Breast epithelium (tissue), 4 donors: ENCODE measurements at places on chromosomes 7 and 10. TPM values are rescaled to one million over a fixed set of nuclear protein-coding genes. Genes with fewer than 3 reads are reported as not detected.

DNA sequence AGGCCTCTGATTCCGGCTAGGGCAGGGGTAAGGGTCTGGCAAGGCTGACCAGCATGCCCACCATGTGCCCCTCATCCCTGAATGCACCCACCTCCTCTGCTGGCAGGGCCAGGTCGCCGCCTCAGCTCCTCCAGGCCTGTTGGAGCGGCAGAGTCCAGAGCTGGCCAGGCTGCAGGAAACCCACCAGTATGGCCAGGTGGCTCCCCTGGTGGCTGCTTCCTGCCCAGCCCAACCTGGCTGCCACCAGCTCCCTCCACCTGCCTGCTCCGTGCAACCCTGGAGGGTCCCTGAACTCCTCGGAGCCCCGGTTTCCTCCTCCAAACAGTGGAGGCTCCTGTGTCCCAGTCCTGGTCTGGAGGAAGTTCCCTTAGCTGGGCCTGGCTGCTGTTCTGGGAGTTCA, 39.6 kb downstream of the MICALL2 start:
- DNase-seq, result no peak
- peaks cover 5% of the 10 kb centered on the region for H3K4me1 ChIP-seq
- H3K27ac ChIP-seq, result no peak overlapping the region
- H3K36me3 ChIP-seq, result no peaks in the 10 kb centered on the region

DNA sequence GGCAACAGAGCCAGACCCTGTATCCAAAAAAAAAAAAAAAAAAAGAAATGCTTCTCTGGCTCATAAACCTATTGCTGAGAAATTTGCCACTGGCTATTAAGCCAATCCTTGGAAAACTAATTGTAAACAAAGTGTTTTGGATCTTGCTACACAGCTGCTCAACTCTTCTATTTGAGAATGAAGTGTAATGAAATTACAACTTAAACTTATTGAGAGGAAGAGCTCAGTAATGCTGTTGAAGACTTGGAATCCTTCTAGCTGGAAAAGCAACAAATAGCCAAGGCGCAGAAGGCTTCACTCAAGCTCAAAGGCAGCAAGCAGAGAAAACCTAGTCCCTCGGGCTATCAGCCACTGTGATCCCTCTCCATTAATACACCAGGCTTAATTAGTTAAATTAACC, 99.6 kb upstream of the ZNF438 start:
- no peaks in the 10 kb centered on the region for H3K27me3 ChIP-seq
- H3K27ac ChIP-seq, result no peak overlapping the region
- DNase-seq, result no peak
- no peak overlapping the region for H3K4me3 ChIP-seq
- H3K36me3 ChIP-seq, result no peaks in the 10 kb centered on the region
- H3K4me1 ChIP-seq, result no peaks in the 10 kb centered on the region

- no peaks in the 10 kb centered on the region for H3K36me3 ChIP-seq
- H3K4me3 ChIP-seq, result no peak overlapping the region
- H3K4me1 ChIP-seq, result no peaks in the 10 kb centered on the region
- no peaks in the 10 kb centered on the region for H3K27me3 ChIP-seq
Observed at GRCh38 chr7:26688936-26689506, 175.4 kb downstream of the SKAP2 start.

DNA sequence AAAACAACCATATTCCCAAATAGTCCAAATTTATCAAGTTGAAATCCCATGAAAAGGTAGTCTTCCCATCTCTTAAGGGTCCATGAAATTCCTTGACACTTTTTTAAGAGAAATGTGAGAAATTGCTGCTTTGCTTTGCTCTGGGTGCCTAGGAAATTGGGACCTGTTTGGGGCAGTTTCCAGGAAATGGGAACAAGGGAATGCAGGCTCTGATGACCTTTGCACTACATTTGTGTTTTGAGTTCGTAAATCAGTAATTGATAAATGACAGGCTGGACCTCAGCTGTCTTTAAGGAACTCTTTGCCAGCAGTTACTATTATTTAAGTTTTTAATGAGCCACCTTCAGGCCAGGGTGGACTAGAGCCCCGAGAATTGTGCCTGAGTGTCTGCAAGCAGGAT, 203.5 kb downstream of the LRMDA start:
- H3K36me3 ChIP-seq, result no peaks in the 10 kb centered on the region
- no peaks in the 10 kb centered on the region for H3K4me1 ChIP-seq
- DNase-seq, result no peak
- H3K4me3 ChIP-seq, result no peak overlapping the region

STAG3 gene
- 0.80 TPM for total RNA-seq

GRCh38 chr10:11242443-11243387, 225.0 kb downstream of the CELF2 start:
- no peaks in the 10 kb centered on the region for H3K27me3 ChIP-seq
- DNase-seq, result no peak
- H3K4me3 ChIP-seq, result no peak overlapping the region
- no peak overlapping the region for H3K27ac ChIP-seq
- no peaks in the 10 kb centered on the region for H3K4me1 ChIP-seq

GRCh38 chr7:134155206-134155605, 28.1 kb downstream of the LRGUK start:
- no peak for DNase-seq
- H3K4me3 ChIP-seq, result no peak overlapping the region
- H3K4me1 ChIP-seq, result no peaks in the 10 kb centered on the region
- H3K36me3 ChIP-seq, result no peaks in the 10 kb centered on the region
- H3K27me3 ChIP-seq, result no peaks in the 10 kb centered on the region

TACR2 gene
- total RNA-seq, result 0.73 TPM

MNX1 gene
- total RNA-seq, result 0.33 TPM

TFR2 gene
- total RNA-seq, result not detected

DNA sequence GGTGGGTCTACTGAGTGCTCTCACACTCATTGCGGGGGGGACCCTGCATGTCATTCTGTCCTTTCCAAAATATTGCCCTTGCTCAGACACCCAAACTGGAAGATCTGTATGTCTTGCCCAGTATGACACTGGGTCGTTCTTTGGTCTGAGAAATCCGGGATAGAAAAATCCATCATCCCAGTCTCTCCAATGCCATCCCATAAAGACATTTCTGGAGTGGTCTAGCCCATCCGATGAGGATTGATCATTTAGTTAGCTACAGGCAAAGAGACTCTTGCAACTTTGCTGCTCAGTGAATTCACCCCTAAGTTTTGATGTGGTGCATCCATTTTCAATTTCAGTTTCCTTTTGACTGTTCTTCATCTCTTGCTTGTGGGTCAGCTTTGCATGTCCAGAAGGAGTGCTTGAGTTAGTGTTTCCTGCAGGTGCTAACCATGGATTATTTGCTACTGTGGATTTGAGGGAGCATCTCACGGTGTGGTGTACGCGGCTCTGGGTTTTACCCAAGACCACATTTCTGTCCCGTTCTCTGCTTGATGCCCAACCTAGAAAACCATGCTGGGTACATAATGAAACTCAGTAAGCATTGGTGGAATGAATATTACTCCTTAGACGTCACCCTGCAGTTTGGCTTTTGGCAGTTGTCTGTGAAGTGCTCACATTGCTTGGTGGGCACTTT, 247.0 kb upstream of the MKI67 start:
- H3K27ac ChIP-seq, result no peak overlapping the region
- no peak overlapping the region for H3K4me3 ChIP-seq
- no peaks in the 10 kb centered on the region for H3K36me3 ChIP-seq

LOXL4 gene
- 26.1 TPM for total RNA-seq

C10orf62 gene
- total RNA-seq, result not detected

- no peaks in the 10 kb centered on the region for H3K4me1 ChIP-seq
- H3K36me3 ChIP-seq, result no peaks in the 10 kb centered on the region
- no peak for DNase-seq
- H3K27me3 ChIP-seq, result no peaks in the 10 kb centered on the region
- H3K27ac ChIP-seq, result no peak overlapping the region
- H3K4me3 ChIP-seq, result no peak overlapping the region
Observed at GRCh38 chr7:113628948-113629847, 289.6 kb downstream of the PPP1R3A start.

CLRN3 gene
- total RNA-seq, result not detected

DNA sequence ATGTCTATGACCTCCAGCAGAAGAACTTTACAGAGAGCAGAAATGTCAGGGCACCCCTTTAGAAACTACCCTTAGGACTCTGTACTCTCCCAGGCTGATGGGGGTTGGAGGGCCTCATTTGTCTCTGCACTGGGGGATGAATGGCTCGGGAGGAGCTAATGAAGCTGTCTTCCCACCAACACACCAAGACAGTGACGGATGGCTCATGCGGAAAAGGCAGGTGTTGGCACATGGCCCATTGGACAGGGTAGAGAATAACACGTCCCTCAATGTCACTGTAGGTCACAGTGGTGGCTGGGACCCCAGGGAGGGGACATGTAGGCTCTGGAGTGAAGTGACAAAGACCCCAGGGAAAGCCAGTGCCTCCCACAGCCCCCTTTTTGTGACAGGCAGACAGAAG, 64.0 kb upstream of the PCBD1 start:
- H3K36me3 ChIP-seq, result no peaks in the 10 kb centered on the region
- DNase-seq, result no peak
- H3K4me3 ChIP-seq, result no peak overlapping the region
- H3K4me1 ChIP-seq, result no peaks in the 10 kb centered on the region
- H3K27me3 ChIP-seq, result no peaks in the 10 kb centered on the region

GRCh38 chr7:107953924-107954303, 49.0 kb downstream of the LAMB1 start:
- H3K36me3 ChIP-seq, result no peaks in the 10 kb centered on the region
- H3K27me3 ChIP-seq, result no peaks in the 10 kb centered on the region
- no peak for DNase-seq
- H3K4me1 ChIP-seq, result peaks cover 7% of the 10 kb centered on the region

DNA sequence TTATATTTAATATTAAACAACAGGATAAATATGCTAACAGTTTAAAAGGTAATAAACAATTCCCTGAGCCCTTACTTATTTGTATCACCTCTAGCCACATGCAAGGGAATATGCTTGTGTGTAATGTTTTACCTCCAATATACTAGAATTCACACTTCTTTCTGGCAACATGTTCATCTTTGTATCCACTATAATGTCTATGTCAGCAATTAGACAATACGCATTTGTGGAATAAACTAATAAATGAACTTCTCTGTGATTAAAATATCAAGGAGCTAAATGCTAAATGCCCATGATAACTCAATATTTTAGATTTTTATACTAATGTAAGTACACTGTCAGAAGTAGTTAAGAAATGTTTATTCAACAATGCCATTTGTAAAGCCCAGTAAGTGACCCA, 350.5 kb downstream of the DGKB start:
- no peak for DNase-seq
- H3K4me1 ChIP-seq, result no peaks in the 10 kb centered on the region
- H3K27ac ChIP-seq, result no peak overlapping the region
- H3K4me3 ChIP-seq, result no peak overlapping the region
- no peaks in the 10 kb centered on the region for H3K36me3 ChIP-seq

GRCh38 chr7:27802999-27803398, 63.0 kb downstream of the TAX1BP1 start:
- H3K27ac ChIP-seq, result peak overlapping the region; percentile 66
- no peak for DNase-seq
- no peaks in the 10 kb centered on the region for H3K4me1 ChIP-seq

- no peak overlapping the region for H3K27ac ChIP-seq
- H3K36me3 ChIP-seq, result no peaks in the 10 kb centered on the region
- H3K4me1 ChIP-seq, result no peaks in the 10 kb centered on the region
- H3K4me3 ChIP-seq, result no peak overlapping the region
- no peak for DNase-seq
Observed at GRCh38 chr10:57979491-57979890, 288.2 kb downstream of the IPMK start.

SNX13 gene
- 62.6 TPM for total RNA-seq

DNA sequence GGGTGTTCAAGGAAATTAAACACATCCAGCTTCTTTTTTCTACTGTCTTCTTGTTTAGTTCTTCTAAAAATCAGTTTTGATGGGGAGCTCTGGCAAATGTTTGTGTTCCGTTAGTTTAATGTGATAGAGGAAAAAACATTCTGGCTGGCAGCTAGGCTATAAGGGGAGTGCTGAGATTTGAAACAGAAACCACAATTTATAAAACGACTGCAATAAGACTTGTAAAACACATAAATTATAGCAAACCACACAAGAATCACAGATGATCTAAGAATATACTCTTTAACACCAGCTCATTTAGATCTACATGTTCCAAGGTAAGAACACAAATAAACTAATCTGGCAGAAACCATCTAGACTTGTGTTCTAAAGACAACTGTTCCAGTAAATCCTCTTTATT, 425.5 kb downstream of the CNTNAP2 start:
- no peak overlapping the region for H3K4me3 ChIP-seq
- H3K36me3 ChIP-seq, result no peaks in the 10 kb centered on the region
- DNase-seq, result no peak
- no peak overlapping the region for H3K27ac ChIP-seq

DNA sequence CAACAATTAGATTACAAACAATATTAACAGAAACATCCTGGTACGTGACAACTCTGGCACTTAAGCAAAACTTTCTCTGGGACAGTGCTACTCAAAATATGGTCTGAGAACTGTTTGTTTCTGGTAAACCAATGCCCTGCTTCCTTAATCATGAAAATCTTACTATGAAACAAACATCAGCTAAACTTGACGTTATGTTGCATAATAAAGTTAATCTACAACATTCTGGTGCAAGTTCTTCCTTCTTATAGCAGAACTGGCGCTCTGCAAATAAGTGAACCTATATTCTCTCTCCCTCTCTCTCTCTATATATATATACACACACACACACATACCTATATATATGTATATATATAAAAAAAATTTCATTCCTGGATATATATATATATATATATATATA, 7.8 kb downstream of the C7orf33 start:
- no peaks in the 10 kb centered on the region for H3K4me1 ChIP-seq
- H3K4me3 ChIP-seq, result no peak overlapping the region
- no peak overlapping the region for H3K27ac ChIP-seq
- H3K27me3 ChIP-seq, result no peaks in the 10 kb centered on the region
- no peaks in the 10 kb centered on the region for H3K36me3 ChIP-seq

DNA sequence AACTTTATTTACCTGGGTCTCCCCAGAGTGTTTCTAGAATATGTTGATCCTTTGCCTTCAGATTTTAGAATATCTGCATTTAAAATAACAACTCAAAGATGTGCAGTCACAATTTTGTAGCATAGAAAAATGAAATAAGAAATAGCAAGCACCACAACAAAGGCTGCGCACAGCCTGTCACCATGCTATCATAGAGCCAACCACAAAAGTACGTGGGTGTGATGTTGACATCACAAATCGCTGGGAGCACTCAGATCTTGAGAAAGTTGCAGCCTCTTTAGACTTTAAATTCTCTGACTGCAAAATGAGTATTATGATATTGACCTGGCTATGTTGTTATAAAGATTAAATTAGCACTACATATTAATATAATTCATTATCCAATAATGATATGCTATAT, 177.9 kb downstream of the TNS3 start:
- H3K4me3 ChIP-seq, result no peak overlapping the region
- H3K4me1 ChIP-seq, result peaks cover 5% of the 10 kb centered on the region
